ENCODE measurements at places on chromosomes 3 and 15.
A peak's percentile ranks its signal among the peaks of the same experiment; 100 is the strongest.

- peak; percentile 38 for DNase-seq
These were observed 71.2 kb downstream of the CYP19A1 start for GRCh38 chr15:51267051-51267702.

GRCh38 chr15:49323207-49323606, 99.8 kb upstream of the FGF7 start:
- DNase-seq, result no peak

- DNase-seq, result no peak
These were observed 568.0 kb upstream of the MDFIC2 start for GRCh38 chr3:70880421-70880820.

DNA sequence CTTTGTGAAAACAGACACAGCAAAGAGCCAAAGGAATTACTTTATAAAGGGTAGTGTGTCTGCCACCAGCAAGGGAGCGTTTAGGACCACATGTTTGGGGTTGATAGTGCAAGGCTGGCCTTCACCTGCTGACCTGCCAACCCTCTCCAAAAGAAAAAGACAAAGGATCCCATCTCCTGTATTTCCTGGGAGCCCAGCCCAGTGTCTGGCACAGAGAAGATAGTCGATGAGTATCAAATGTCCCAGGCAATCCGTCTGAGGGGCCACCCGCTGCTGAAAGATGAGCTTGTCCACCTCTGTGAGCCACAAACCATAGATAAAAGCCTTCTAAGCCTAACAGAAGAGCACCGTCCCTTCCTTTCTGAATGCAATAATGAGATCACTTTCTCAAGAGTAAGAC, 154.8 kb upstream of the CTNNB1 start:
- no peak for DNase-seq

GRCh38 chr3:66362541-66362941, 138.3 kb downstream of the LRIG1 start:
- DNase-seq, result no peak

GRCh38 chr3:151356794-151357462, 27.6 kb upstream of the P2RY13 start:
- DNase-seq, result no peak

DNA sequence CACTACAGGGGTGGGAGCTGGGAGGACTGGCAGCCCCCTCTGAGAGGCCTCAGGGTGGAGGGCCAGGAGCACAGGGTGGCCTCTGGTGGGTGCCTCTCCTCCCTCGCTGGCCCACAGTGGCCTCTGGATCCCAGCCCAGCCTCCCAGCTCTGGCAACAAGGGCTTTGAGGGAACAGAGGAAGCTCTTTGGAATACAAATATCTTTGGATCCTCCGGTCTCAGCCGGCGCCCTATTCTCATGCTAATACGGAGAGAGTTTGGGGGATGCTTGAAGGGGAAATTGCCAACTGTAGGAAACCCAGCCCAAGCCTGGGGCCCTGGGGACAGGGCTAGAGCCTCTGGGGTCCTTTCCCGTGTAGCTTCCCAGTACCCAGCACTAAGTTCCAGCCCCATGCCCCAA, 33.4 kb upstream of the INSYN1 start:
- DNase-seq, result peak; percentile 49

DNA sequence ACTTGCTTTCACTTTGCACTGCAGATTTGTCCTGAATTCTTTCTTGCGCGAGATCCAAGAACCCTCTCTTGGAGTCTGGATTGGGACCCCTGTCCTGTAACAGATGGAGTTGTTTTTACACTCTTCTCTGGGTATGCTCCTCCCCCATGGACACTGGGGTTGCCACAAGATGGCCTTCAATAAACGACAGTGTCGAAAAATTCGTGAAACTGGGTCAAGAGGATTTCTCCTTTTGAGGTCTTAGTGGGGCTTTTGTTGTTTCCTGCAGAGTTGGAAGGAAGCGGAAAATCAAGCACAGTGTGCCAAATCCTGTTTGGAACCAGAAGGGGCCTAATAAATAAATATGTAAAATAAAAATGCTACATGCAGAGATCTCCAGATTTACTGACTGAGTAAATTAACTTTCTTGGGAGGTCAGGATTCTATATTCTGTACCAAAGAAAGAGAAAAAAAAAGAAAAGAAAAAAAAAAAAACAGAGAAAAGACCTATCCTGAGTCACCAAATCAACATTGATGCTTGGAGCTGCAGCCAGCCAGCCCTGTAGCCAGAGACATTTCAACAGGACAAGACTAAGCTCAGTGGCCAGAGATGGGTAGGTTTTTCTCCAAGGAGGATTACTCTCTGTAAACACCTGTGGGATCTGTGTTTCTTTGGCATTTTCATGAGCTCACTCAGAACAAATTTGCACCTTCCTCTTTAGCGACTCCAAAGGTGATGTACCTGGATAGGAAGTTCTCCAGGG, 24.8 kb downstream of the CCDC80 start:
- no peak for DNase-seq

GRCh38 chr15:40937762-40938535, 8.8 kb downstream of the DLL4 start:
- no peak for DNase-seq

DNA sequence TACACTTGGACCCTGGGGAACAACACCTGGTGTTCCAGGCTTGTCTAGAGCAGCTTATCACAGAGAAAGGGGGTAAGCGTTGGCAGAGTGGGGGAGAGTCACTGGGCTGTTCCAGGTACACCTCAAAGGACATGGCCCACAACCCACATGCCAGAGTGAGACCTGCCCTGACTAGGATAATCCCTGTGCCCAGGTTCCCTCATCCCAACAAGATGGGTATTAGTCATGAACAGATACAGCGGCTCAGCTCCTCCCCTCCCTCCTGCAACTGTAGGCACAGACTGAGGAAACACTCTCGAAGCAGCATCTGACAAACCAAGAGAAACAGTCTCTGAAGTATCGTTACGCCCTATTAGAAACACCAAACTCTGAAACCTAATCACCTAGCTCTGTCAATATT, 32.1 kb upstream of the RPS17 start:
- peak; percentile 39 for DNase-seq

DNA sequence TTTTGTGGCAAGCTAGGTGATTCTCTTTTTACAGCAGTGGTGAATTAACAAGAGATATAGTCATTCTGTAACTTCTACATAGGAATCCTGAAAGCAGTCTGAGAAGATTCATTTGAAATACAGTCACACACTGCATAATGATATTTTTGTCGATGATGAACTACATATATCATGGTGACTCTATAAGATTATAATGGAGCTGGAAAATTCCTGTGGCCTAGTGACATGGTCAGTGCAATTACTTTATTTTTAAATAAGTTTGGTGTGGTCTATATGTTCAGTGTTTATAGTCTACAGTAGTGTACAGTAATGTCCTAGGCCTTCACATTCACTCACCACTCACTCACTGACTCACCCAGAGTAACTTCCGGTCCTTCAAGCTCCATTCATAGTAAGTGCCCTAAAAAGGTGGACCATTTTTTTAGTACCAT, 511.4 kb upstream of the MCTP2 start:
- no peak for DNase-seq

- no peak for DNase-seq
These were observed 54.5 kb upstream of the MEX3B start for GRCh38 chr15:82100111-82100929.

- peak; percentile 11 for DNase-seq
These were observed 363 bp downstream of the GTF2E1 start for GRCh38 chr3:120742849-120743365.

GRCh38 chr3:108388136-108389132, 92.1 kb downstream of the HHLA2 start:
- no peak for DNase-seq

GRCh38 chr3:97778152-97778551, 13.6 kb downstream of the ARL6 start:
- DNase-seq, result no peak

DNA sequence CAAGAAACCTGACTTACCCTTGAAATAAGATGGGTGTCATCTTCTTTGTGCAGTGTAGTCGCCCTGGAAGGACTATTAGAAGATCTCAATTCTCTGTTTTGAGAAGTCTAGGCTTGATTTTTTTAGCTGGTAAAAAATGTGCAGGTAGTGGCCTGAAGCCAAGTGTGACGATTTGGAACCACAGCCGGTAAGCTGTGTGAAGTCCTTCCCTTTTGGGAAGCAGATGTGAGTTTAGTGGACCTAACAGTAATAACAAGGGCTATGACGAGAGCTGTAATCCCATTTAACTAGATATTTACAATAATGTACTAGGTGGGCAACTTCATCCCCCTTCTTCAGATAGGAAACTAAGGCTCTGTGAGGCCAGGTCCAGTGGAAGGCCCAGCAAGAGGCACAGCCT, 81.7 kb upstream of the MYZAP start:
- DNase-seq, result no peak

- no peak for DNase-seq
These were observed 10.1 kb downstream of the SLC51B start for GRCh38 chr15:65055201-65055870.

- DNase-seq, result no peak
These were observed 265.2 kb upstream of the TLE3 start for GRCh38 chr15:70362886-70363285.

DNA sequence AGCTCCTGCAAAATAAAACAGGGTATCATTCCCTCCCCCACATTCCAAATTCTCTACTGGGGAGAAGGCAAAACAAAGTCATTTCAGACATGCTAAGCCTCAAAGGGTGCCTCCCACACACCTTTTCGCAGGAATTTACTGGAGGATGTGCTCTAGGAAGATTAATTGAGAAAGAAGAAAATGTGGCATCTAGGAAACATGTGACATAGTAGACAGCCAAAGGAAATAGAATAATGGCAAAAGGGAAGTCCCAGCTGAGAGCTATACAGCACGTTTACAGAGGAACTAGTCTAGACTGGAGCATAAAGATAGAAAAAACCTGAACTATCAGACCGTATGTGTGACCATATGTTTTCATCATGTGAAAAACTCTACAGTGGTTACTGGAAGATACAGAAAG, 58.8 kb upstream of the MELTF start:
- DNase-seq, result no peak

DNA sequence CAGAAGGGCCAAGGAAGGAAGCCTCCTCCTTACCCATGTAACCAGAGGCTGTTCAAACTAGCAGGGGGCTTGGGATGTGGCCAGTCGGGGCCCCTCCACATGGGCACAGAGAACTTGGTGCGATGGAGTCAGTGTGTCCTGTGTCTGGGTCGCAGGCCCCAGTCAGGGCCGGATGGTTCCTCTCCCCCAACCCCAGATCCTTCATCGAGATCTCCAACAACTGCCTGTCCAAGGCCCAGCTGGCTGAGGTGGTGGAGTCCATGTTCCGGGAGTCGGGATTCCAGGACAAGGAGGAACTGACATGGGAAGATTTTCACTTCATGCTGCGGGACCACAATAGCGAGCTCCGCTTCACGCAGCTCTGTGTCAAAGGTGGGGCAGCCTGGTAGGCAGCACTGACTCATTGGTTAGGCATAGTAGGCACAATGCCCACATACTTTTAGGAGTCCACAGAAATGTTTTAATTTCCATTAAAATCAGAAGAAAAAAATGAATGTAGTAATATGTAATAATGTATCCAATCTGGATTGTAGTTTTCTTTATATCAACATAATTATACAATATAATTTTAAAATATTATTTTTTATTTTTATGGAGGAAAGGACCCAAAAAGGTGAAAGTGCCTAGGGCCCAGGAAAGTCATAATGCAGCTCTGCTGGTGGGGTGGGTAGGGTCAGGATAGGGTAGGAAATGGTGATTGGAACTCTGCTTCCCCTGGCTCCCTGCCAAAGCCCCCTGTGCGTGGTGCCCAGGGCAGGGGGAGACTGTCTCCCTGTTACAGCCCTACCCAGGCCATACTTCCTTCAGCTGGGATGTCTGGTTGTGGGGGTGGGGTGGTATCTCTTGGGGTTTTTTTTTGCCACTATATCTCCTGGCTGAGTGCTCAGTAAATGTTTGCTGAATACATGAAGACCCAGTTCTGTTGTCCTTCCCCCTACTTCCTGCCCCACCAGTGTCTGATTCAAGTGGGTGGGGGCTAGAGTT, 18.6 kb downstream of the DUOX1 start:
- no peak for DNase-seq

DNA sequence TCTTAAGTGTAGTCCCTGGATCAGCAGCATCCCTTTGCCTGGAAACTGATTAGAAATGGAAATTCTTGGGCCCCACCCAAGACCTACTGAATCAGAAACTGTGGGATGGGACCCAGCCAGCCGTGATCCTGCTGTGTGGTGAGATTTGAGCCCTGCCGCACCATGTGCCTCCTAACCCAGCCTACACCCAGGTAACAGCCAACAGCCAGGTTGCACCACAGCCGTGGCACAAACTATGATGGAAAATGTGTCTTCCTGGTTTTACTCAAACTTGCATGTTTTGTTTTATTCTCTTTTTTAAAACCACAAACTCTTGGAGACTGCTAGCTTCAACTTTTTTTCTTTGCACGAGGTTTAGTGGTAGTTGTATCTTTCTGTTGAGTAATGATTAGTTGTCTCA, 2.6 kb downstream of the LIMD1 start:
- DNase-seq, result no peak

GRCh38 chr15:41811432-41812195, 16.3 kb upstream of the JMJD7 start:
- DNase-seq, result peak; percentile 89

GRCh38 chr15:70322051-70322668, 224.4 kb upstream of the TLE3 start:
- DNase-seq, result no peak

- DNase-seq, result no peak
These were observed 49.8 kb upstream of the SLC4A7 start for GRCh38 chr3:27533718-27534573.

DNA sequence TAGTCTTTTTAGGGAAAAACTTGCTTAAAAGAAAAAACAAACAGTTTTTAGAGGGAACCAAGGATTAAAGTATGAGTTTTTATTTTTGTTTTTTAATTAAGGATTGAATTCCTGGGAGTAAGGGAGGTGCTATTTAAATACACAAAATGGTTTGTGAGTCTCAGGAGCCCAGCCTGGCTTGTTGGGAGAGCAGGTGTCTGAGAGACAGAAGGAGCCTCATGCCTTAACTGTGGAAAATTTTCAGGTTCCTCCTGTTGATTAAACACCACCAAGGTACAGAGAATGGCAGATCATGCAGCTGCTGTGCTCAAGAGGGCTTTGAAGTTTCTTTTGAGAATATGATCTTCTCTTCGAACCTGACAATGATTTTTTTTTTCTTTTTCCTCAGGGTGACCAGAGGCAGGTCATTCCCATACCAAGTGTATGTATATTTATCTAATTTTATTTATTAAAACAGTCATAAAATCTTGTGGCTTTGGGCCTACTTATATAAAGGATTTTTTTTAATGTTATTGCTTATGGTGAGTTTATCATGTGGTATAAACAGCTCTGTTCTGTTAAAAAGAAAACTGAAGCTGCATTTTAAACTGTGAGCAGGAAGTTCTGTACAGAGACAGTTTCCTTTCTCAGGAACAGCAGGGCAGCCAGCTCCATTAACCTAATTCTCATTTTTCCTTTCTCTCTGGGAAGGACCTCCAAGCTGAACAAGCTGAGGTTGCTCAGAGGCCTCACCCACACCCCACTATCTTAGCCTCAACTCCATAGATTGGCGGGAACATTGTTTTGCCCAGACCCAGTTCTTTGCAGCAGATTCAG, 33.7 kb upstream of the VILL start:
- peak; percentile 33 for DNase-seq

DNA sequence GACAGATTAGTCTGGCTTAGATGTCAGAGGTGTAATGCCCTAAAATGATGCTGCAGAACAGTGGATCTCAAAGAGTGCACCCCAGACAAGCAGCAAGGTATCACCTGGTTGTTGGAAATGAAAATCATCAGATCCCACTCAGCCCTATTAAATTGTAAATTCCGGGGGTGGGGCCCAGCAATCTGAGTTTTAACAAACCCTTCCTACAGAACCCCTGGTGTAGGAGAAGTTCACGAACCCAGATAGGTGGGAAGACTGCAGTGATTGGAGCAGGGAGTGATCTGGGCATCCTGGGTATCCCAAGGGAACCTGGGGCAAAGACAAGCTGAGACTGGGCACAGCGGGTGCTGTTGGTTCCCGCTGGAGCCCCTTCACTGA, 24.3 kb upstream of the THRB start:
- no peak for DNase-seq

Data from head of caudate nucleus (tissue), 42 donors.